CD4-positive, alpha-beta T cell treated with Interleukin-15 for 1 hour (primary cell): ENCODE measurements at places on chromosomes 5 and 9.

- DNase-seq: no peak
Measured at GRCh38 chr5:173512637-173513435, 103.6 kb downstream of the BOD1 start.

DNA sequence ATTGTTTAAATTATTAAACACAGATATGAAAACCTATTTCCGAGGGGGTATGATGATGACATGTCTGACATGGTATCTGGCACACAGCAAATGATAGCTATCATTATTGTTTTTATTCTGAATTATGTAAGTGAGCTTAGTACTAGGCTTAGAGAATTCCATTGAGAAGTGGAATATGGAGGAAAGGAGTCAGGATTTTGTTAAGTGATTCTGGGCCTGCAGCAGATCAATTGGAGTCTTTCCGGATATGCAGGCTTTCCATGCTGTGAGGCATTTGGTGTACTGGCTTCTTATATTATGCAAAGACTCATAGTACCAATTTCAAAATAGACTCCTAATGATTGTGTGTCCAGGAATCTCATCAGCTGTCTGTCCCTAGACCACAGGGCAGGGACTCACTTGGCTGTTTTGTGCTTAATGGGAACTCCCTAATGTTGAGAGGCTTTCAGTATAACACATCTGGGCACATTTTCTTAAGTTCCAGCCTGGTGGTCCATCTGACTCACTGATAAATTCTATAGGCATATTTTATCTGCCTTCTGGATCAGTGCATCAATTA is 180.0 kb upstream of the KLF9 start:
- DNase-seq: no peak

GRCh38 chr5:131186561-131187256 is 16.0 kb downstream of the LYRM7 start:
- no peak for DNase-seq

DNA sequence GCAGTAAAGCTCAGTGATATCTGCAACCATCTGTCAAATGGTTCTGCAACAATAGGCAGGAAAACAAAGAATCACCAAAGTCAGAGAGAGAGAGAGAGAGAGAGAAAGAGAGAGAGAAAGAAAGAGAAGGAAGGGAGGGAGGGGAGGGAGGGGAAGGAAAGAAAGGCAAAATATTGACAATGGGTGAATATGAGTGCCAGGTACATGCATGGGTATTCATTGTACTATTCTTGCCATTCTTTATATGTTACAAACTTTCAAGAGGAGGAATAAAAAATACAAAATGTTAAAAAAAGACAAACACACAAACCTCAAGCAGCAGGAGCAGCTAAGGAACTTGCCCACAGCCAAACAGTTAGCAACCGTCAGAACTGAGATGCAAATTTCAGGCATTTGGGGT is 350.8 kb upstream of the RFX3 start:
- DNase-seq: no peak
